Dermis microvascular lymphatic vessel endothelial cell (primary cell): ENCODE measurements at places on chromosomes 7 and 10.

DNA sequence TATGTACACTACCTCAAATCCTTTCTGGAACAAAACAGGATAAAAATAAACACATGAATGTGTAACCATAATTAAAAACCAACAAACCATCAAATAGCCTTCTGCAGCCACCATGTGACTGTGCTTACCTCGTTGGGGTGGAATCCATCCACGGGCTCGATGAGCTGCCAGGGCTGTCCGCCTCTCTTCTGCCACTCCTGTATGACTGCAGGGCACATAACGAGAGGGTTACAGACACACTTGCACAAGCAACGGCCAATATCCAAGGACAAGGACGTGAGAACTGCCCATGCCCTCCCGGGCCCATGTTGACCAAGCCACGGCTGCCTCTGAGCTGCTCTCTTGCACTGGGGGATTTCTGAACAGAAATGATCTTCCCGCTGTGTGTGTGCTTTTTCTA lies 132.2 kb downstream of the ANLN start:
- DNase-seq, result no peak

DNA sequence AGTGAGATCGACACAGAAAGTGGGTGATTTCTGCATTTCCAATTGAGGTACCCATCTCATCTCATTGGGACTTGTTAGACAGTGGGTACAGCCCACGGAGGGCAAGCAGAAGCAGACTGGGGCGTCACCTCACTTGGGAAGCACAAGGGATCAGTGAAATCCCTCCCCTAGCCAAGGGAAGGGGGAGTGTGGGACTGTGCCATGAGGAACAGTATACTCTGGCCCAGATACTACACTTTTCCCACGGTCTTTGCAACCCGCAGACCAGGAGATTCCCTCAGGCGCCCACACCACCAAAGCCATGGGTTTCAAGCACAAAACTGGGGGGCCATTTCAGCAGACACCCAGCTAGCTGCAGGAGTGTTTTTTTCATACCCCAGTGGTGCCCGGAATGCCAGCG lies 99.8 kb downstream of the ODAD2 start:
- DNase-seq, result no peak

GRCh38 chr7:93889261-93889660 lies 1.3 kb downstream of the TFPI2 start:
- DNase-seq, result no peak

- DNase-seq, result no peak
Measured at GRCh38 chr7:146146831-146147486, 30.4 kb downstream of the CNTNAP2 start.

DNA sequence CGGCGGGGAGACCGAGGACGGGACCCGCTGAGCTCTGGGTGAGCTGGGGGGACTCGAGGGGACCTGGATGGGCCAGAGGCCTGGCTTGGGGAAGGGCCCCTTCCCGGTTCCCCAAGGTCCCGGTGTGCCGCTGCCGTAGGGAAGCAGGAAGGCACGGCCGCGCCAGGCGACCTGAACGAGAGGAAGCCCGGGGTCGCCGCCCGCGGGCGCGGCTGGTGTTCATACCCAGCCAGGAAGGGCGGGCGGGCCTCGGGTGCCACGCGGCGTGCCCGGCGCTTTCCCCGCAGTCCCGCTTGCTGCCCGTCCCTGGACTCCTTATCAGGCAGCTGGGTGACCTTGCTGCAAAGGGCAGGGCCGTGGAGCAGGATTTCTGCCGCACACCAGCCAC lies 38.0 kb downstream of the ZNF777 start:
- DNase-seq, result peak; percentile 11

- DNase-seq, result no peak
Measured at GRCh38 chr10:131178521-131179331, 132.8 kb downstream of the TCERG1L start.

GRCh38 chr7:25664593-25664992 lies 436.3 kb upstream of the NPVF start:
- DNase-seq, result no peak

DNA sequence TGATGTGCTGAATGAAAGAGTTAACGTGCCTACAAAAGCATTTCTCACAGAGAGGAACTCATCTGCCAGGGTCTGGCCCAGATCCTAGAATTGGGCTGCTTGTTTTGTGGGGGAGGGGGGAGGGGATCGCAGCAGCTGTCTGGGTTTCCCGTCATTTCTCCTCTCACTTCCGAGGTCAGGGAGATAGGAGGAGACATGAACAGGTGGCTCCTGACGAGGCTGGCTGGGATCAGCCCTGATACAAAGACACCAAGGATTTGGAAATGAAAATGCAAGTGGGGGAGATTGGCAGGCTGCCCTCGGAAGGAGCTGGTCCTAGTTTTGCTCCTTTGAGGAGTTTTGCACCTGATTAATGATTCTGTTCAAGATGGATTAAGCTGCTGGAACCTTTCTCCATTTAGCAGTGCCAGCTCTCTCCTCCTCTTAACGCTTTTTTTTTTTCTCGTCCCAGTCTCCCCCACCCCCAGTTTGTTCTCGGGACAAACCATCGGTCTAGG lies 86.8 kb upstream of the KMT2C start:
- peak; percentile 39 for DNase-seq

- DNase-seq, result no peak
Measured at GRCh38 chr7:94245500-94245899, 149.2 kb upstream of the COL1A2 start.

- DNase-seq, result peak; percentile 26
Measured at GRCh38 chr7:20562461-20562860, 53.0 kb upstream of the ABCB5 start.

GRCh38 chr7:44279286-44279685 lies 46.1 kb downstream of the CAMK2B start:
- DNase-seq, result no peak

DNA sequence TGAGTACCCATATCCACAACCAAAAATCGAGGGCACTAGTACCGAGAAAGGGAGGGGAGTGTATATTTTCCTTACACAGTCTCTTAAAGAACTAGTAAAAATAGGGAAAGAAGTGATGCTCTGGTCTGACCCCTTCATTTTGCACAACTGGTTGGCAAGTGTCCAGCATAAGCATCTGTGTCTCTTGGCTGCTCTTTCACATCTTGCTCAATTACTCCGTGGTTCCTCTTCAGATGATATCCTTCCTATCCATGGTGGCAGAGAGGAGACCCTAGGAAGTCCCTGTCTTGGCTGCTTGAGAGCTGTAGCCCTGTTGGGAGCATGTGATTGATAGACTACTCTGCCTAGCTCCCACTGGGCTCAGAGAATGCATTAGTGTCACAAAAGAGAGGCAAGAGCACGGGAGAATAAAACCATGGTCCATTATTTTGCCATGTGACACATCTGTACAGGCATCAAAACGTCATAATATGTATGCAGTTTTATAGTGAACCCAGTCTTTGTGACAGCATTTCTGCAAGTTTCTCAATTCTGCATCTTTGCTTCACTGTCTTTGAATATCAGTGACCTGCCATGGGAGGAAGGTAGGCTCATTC lies 111.8 kb upstream of the ANKRD1 start:
- DNase-seq, result no peak

DNA sequence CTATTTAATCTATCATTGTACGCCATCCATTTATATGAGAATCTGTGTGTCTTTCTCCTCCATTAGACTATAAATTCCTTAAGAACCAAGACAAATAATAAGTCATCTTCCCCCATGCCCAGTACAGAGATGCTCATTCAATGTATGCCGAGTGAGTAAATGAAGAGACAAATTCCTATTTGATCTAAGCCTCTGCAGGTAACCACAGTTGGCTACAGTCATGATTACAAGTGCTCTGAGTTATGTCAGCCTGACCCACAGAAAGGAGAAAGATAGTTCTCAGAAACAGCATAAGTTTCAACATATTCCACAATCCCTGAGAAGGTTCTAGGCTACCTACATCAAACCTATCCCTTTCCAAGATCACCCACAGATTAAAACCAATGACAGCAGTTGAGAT lies 46.1 kb downstream of the MPP7 start:
- DNase-seq, result no peak

- DNase-seq, result no peak
Measured at GRCh38 chr7:70761711-70762328, 370.1 kb upstream of the GALNT17 start.

- no peak for DNase-seq
Measured at GRCh38 chr7:114936471-114936870, 14.6 kb downstream of the MDFIC start.

DNA sequence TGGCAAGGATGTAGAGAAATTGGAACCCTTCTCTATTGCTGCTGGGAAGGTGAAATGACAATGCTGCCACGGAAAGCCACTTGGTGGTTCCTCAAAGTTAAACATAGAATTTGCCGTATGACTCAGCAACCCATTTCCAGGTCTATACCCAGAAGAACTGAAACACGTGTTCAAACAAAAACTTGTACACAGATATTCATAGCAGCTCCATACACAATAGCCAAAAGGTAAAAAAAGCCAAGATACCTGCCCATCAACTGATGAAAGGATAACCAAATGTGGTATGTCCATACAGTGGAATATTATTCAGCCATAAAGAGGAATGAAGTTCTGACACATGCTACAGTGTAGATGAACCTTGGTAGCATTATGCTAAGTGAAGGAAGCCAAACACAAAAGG lies 39.1 kb downstream of the LHPP start:
- no peak for DNase-seq

DNA sequence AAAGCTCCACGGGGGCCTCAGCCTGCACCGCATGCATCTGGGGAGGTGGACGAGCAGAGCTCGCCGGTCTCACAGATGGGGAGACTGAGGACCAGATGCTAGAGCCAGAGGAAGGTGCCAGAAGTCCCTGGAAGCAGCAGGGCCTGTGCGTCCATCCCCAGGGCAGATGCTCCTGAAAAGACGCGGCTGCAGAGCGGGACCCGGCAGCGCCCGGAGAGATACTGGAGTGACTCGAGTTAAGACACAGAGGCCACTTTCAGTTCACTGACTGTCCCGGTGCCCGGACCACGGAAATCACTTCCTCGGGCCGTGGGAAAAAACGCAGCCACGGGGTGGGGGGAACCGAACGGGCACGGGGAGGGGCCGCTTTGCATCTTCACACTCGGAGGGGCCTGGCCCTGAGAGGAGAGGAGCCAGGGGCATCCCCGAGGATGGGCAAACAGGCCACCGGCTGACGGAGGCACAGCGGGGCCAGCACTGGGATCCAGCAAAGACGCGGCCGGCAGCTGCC lies 85.4 kb downstream of the FOXL3 start:
- no peak for DNase-seq

DNA sequence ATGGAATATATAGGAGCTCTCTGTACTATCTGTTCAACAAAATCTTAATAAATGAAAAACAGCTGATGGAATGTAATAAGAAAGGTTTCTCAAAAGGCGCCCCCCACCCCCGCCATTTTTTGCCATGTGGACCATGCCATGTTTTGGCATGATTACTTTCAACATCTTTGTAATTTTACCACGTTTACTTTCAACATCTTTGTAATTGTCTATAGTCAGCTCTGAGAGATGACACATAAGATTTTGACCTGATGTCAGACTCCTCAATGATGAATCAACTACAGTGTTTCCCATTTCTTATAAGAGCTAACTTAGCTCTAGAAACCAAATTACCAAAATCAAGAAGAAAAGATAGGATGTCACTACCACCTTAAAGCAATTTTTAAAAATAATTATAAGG lies 144.9 kb upstream of the AHR start:
- DNase-seq, result no peak

GRCh38 chr7:74653686-74654181 lies 3.8 kb upstream of the GTF2I start:
- no peak for DNase-seq

DNA sequence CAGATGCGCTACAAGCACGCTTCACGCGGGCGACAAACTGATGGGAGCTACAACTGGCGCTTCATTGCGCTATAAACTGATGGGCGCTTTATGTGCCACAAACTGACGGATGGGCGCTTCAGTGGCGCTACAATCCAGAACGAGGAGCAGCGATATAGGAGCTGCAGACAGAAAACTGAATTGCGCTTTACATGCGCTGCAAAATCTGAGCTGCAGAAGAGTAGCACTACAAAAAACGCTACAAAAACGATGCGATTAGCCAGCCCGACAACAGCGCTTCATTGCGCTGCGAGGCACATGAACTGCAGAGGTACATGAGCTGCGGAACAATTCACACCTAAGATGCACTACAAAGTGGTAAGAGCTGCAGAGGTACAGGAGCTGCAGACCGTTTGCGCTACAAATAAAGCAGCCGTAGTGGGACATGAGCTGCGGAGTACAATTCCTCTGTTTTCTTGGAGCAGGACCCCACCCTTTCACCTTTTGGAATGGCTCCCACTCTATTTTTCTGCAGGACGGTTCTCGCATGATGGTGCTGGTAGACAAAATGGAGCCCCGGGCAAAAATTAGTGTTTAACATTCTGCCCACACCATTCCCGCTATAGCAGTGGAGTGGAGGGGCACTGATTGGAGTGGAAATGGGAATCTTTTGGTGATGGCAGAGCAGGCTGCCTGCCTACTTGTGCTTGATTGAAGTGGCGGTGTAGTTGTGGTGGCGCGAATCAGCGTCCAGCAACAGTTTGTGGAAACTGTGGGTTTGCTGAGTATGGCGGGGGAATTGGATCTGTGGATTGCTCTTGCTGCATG lies 1.2 kb upstream of the SGCE start:
- DNase-seq, result no peak

- no peak for DNase-seq
Measured at GRCh38 chr10:4195213-4195612, 410.2 kb upstream of the KLF6 start.

DNA sequence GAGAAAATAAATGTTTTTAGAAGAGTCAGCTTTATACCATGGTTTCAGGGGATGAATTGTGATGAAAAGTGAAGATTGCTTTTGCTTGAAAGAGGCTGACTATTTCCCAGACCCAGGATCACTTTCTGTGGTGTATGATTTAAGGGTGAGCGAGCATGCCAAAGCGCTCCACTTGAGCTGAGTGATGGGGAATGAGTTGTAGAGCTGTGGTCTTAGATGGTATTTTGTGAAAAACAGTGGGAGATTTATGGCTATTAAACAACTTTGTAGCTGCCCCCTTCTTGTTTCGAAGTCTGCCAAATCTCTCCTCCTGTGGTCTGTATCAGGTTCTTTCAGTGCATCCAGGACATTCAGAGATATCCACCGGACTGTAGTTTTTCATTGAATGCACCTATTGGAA lies 888.2 kb downstream of the LRMDA start:
- no peak for DNase-seq

DNA sequence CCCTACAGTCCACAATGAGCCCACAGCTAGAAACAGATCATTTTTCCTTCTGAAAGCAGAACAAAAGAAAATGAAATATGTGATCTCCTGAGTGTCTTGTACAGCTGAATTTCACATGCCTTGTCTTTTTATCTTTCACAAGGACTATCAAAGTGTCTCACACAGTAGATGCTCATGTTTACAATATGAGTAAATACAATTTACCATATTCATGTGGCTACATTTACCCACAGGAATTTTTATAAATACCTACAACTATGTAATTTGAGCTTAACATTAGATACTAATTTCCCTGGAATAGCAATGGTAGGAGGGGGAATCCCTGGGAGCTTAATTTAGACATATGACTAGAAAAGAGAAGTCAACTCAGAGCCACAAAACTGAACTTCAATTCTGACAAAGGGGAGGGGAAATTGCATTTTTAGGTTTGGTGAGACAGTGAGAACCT lies 186.2 kb downstream of the MACC1 start:
- DNase-seq, result no peak

GRCh38 chr7:4715410-4715776 lies 33.3 kb downstream of the FOXK1 start:
- DNase-seq, result peak; percentile 55
